Non-pigmented ciliary epithelial cell (primary cell): ENCODE measurements at places on chromosomes 11 and 22.
A peak's percentile ranks its signal among the peaks of the same experiment; 100 is the strongest.

GRCh38 chr11:70448983-70449567 lies 50.7 kb downstream of the CTTN start:
- DNase-seq, result no peak

DNA sequence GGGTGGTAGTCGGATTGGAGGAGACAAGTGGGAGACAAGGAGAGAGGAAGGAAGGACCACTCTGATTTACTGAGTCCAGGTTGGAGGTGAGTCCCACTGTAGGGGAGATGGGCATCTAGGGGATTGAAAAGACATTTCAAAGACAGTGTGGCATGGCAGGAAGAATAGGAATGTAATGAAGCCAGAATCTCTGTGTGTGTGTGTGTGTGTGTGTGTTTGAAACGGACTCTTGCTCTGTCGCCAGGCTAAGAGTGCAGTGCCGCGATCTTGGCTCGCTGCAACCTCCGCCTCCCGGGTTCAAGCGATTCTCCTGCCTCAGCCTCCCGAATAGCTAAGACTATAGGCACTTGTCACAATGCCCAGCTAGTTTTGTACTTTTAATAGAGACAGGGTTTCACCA lies 4.2 kb upstream of the CSDC2 start:
- DNase-seq, result no peak

DNA sequence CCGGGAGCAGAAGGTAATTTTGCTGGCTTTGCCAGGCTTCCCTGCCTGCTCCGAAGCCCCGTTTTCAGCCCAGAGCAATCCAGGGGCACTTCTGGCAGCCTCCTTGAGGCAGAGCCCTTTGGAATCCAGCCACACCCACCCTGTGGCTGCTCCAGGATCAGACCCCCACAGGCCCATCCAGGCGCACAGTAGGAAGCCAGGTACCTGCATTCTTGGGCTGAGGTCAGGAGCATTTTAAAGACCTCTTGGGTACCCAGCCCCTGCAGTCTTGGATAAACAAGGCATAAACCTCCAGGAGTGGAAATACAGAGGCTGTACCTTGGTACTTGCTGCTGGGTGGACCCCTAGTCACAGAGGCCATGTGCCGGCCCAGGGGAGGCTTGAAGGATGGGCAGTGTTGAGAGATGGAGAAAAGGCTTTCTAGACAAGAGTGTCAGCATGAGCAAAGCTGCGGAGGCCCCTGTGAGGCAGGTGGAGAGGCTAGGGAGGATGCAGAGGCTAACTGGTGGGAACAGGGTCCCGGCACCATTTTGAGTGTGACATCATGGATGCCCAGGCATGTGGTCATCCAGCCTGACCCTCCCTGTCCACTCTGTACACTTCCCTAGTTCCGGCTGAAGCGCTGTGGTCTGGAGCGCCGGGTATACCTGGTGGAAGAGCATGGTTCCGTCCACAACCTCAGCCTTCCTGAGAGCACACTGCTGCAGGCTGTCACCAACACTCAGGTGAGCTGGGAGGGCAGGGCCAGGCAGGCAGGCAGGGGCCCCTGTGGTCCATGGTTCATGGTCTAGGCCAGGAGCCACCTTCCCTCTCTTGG lies 3.9 kb downstream of the MUS81 start:
- no peak for DNase-seq

DNA sequence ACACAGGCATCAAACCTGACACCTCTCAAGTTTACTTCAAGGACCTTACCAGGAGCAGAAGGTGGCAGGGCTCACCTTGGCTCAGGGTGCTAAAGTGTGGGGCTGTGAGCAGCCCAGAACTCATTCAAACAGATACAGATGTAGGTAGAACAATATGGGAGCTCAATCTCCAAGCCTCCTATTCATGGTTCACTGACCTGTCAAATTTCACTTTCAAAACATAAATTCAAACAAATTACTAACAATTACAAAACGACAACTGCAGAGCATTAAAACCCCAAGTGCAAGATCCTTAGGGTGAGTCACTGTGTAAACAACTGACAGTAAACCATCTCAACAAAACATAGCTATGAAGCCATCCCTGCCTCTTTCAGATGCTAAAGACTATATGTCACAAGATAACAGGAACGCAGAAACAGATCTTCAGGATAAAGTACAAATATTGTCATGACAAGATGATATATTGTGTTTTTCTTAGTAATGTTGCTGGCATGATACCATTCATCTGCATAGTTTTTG lies 303.5 kb upstream of the ANO3 start:
- DNase-seq, result peak; percentile 34

- no peak for DNase-seq
These were observed 6.3 kb downstream of the TMA7B start for GRCh38 chr22:39966470-39966869.

- DNase-seq, result no peak
These were observed 10.5 kb downstream of the MUC5AC start for GRCh38 chr11:1168256-1168655.

DNA sequence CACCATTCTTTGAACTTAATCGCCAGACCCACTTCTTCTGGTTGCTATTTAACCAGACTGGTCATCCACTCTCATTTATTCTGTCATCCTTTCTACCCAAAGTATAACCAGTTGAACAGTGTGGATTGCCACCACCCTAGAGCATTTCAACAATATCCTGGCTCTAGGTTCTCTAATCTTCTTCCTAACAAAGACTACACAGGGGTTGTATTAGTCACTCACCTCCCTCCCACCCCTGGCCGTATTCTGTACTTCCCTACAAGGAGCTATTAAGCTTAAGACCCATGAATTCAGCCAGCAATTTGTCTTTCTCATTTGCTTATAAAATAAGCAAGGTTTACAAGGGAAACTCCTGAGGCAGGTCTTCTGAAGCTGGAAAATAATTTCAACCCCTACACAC lies 46.9 kb upstream of the CEP126 start:
- DNase-seq, result no peak

- DNase-seq, result no peak
These were observed 666 bp downstream of the MSANTD4 start for GRCh38 chr11:106021181-106021966.

GRCh38 chr22:21818487-21819182 lies 48.8 kb downstream of the MAPK1 start:
- no peak for DNase-seq

- no peak for DNase-seq
These were observed 1.7 kb upstream of the YPEL4 start for GRCh38 chr11:57651408-57651807.

DNA sequence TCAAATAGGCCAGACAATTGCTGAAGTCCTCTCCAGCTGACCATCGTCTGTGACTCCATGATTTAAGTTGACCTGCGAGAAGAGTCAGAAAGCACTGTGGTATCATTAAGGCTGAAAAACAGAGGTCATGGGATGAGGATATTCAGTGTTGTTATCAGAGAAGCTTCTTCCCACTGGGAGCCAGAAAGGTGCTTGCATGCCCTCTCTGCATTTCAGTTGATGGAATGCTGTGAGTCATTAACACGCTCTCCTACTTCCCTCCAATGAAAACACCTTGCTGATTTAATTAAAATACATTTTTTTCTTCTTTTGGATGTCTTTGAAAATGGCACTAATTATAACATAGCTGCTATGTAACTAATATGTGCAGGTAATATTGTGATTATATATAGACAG lies 667.0 kb downstream of the NTM start:
- DNase-seq, result no peak
